Cardiac muscle cell (in vitro differentiated cells and primary cell): ENCODE measurements at places on chromosomes 13 and 19. TPM values are rescaled to one million over a fixed set of nuclear protein-coding genes. Genes with fewer than 3 reads are reported as not detected.

DNA sequence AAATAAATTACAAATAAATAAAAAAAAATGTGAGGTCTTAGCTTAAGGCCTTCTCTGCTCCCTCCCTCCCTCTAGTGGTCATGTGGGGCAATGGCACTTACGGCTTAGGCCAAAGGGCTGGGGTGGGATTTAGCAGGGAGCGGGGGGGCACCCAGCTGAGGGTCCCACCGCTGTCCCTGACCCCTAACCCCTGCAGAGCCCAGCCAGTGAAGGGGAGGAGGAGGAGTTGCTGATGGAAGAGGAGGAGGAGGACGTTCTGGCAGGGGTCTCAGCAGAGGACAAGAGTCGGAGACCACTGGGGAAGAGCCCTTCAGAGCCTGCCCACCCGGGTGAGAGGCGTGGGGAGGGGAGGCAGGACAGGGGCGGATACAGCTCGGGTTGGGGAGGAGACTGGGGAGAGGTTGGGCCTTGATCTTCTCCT is 9.3 kb downstream of the MPND start:
- DNase-seq = peak; percentile 78

CYP4F8 gene
- total RNA-seq = not detected in 2 replicates

GDF15 gene
- total RNA-seq = 2.9 and 10.0 TPM in 2 replicates

GRCh38 chr13:28349907-28350654 is 144.8 kb downstream of the FLT1 start:
- DNase-seq = peak; percentile 80

GRCh38 chr13:79423801-79424642 is 18.0 kb upstream of the RBM26 start:
- peak; percentile 56 for DNase-seq

DNA sequence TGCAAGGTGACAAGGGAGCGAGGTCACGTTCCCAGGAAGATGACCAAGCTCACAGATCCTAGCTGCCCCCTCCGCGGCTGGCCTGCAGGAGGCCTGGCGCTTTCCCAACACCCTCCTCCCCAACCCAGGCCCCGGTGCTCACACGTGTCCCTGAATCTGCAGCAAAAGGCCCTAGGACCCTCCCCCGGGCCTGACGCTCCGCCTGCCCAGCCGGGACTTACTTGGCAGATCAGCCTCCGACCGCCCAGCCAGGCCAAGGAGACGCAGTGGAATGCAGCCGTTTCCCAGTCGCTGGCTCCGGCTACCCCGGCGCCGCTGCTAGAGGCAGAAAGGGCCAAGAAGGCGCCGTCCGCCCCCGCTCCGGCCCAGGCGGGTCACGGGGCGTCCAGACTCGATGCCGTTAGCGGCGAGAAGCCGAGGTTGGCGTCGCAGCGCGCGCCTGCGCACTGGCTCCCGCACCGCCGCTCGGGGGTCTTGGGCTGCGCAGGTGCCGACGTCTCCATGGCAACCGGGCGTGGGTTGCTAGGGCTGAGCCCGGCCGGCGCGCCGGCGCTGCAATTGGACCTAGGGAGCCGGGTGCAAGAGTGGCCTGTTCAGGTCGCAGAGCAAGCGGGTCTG is at the start of gene PNMA8A:
Gene PNMA8A, minus strand, starts transcription at position 448 of the 618 bp plus-strand sequence. CDS start 528 bp downstream, outside the sequence.
- DNase-seq = peak; percentile 95
